ENCODE measurements at places on chromosomes 7 and 10. TPM values are rescaled to one million over a fixed set of nuclear protein-coding genes. Genes with fewer than 3 reads are reported as not detected.

GRCh38 chr7:41328131-41328530 is 374.8 kb downstream of the INHBA start:
- H3K36me3 ChIP-seq: no peaks in the 10 kb centered on the region
- no peak overlapping the region for H3K27ac ChIP-seq
- no peaks in the 10 kb centered on the region for H3K4me1 ChIP-seq
- DNase-seq: peak; percentile 27
- H3K27me3 ChIP-seq: no peaks in the 10 kb centered on the region

GRCh38 chr10:58266826-58267712 is 625 bp downstream of the IPMK start:
- no peaks in the 10 kb centered on the region for H3K27me3 ChIP-seq
- peak overlapping the region; percentile 86 for H3K4me3 ChIP-seq
- no peaks in the 10 kb centered on the region for H3K36me3 ChIP-seq
- peaks cover 2% of the 10 kb centered on the region for H3K4me1 ChIP-seq
- DNase-seq: peak; percentile 87

CYP2C19 gene
- total RNA-seq: not detected

PGAM2 gene
- total RNA-seq: 412 TPM

- peaks cover 3% of the 10 kb centered on the region for H3K36me3 ChIP-seq
- H3K27me3 ChIP-seq: no peaks in the 10 kb centered on the region
- H3K27ac ChIP-seq: no peak overlapping the region
- no peak overlapping the region for H3K4me3 ChIP-seq
- peak; percentile 46 for DNase-seq
Measured at GRCh38 chr10:95308389-95309302, 17.8 kb upstream of the PDLIM1 start.

DNA sequence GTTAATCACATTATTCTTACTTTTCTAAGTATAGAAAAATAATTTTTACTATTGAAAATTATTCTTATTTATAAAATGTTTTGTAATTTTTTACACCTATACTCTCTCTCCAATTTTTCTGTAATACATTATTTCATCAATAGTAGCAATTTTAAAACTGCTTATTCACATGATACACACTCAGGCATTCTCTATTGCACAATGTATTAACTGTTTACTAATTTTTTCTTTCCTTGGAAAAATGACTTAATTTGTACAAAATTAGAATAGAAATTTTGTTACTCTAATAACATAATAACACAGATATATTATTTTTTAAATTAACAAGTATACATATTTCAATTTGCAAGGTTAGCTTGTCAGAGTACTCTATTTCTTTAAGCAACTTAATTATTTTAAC is 92.9 kb upstream of the PRKG1 start:
- DNase-seq: no peak
- H3K27ac ChIP-seq: no peak overlapping the region
- no peaks in the 10 kb centered on the region for H3K27me3 ChIP-seq
- no peaks in the 10 kb centered on the region for H3K4me1 ChIP-seq
- H3K4me3 ChIP-seq: no peak overlapping the region

GRCh38 chr10:79394664-79395063 is 47.4 kb downstream of the PPIF start:
- no peak overlapping the region for H3K27ac ChIP-seq
- H3K4me1 ChIP-seq: peaks cover 13% of the 10 kb centered on the region
- no peak for DNase-seq
- no peak overlapping the region for H3K4me3 ChIP-seq

DNA sequence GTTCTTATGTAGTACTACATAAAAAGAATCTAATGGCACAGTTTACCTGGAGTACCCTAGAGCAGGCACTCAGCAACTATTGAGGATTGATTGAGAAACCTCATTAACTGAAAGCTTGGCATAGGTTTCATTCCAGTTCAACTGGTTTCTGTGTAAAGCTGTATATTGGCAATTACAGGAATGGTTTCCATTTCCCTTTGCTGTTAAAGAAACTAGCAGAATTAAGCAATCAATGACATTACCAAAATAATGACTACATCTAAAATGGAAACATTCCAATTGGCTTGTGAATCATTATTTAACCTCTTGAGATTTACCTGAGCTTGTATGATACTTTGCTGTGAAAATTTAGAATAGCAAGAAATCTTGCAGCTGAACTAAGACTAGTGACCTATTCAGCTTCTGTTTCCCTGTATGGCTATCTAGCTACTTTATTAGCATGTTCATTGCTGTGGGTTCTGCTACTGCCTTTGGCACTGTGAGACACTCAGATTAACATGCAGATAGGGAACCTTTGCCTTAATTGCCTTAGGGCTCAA is 33.5 kb upstream of the CADPS2 start:
- H3K4me3 ChIP-seq: no peak overlapping the region
- H3K27ac ChIP-seq: no peak overlapping the region
- DNase-seq: no peak
- no peaks in the 10 kb centered on the region for H3K4me1 ChIP-seq
